GM23338 (cell line): ENCODE measurements at places on chromosomes 11 and 22.

DNA sequence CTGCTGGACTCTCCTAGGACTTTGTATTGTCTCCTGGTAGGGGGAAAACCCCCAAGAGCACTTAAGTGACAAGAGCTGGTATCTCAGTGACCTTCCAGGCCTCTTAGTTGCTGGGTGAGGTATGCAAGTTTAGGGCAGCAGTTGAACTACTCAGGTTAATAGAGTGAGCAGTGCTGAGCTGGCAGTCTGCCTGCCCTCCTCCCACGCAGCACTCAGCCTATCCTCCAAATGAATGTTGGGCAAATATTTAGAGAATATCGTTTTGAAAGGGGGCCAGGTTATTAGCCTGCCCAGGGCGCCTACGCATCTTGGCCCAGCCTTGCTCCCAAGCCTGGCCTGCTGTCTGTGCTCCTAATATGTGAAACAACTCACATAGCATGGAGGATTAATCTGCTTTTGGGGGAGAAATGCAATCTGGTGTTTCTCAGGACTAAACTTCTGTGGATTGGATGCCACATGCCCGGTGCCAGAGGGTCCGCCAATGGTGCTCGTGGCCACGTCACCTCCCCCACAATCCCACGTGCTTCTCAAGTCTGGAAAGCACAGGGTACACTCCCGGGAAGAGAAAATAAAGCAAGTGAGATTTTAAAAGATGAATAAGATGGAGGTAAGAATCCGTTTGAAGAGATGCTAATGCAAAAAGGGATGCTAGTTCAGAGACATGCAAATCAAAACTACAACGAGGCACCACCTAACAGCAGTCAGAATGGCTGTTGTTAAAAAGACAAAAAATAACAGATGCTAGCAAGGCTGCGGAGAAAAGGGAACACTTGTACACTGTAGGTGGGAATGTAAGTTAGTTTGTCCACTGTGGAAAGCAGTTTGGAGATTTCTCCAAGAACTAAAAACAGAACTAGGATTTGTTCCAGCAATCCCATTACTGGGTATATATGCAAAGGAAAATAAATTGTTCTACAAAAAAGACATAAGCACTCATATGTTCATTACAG lies 67.7 kb downstream of the SPON1 start:
- no peak for DNase-seq

DNA sequence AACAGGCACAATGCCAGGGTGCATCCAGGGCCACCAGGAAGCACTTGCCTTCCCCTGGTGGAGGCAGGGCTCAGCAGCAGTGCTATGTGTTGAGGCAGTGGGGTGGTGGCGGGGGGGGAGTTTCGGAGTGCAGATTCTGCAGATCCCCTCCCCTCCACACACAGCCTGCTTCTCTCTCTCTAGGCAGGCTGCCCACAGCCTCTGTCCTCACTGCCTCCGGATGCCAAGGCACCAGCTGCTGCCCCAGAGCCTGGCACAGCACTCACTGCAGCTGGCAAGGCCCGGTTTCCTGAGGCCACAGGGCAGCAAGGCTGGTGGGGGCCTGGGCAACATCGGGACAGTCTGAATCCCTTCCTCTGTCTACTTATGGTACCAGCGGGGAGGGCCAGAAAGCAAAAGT lies 35.8 kb downstream of the NRXN2 start:
- no peak for DNase-seq

GRCh38 chr11:125935618-125936199 lies 10.1 kb upstream of the VSIG10L2 start:
- DNase-seq = no peak

- no peak for DNase-seq
These were observed 357.2 kb downstream of the OPCML start for GRCh38 chr11:133175103-133175502.

GRCh38 chr11:83779876-83780275 lies 493.7 kb upstream of the CCDC90B start:
- DNase-seq = no peak

DNA sequence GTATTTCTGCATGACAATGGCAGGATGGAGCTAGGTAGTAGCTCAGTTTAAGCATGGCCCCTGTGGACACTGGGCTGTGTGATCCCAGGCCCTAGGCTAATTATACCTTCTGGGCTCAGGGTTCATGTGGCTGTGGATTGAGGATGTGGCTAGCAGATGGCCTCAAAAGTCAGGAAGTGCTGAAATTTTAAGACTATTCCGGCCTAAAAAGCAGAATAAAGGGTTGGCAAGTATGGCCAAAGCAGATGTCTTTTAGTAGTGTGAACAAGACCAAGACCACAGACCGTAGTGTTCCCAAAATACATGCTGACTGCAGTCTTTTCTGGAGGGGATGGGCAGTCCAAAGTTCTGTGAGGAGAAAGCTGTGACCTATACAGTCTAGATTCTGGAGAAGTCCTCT lies 115.7 kb upstream of the RAG2 start:
- no peak for DNase-seq

- DNase-seq = peak; percentile 86
These were observed at the start of gene DUSP8 for GRCh38 chr11:1572197-1573076. TSS of gene DUSP8 (minus strand) at chr11:1572271. CDS start at chr11:1565826, 6,445 bp downstream.

DNA sequence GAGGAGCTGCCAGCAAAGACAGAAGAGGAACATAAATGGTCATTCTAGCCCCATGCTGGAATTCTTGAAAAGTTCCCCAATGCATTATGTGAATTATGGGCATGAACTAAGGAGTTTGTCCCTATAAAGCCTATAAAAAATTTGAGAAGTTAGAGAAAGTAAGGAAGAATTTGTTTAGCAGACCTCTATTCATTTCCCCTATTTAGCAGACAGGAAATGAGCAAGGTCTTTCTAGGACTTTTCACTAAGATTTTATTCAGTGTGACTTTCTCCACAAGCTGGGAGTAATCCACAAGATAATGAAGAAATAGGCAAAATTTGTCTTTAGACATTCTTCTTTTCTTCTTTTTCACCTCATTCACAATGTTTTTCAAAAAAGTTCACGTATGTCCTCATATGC lies 20.0 kb downstream of the PRRG4 start:
- DNase-seq = no peak

DNA sequence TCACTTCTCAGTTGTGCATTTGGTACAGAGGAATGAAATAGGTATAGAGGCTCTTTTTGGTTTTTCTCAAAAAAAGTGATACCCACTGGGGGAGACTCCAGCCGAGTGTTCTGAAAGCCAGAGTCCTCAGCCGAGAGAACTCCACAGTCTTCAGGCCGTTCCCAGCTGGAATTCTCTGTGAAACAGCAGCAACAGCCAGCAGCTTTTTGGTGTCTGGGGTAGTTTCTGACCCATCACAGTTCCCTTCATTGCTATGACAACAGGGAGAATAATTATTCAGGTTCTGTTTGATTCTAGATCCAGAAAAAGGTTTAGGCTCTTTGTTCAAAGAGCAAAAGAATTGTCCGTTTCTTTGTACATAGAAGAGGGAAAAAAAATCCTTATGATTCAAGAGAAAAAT lies 84.6 kb downstream of the C22orf31 start:
- DNase-seq = peak; percentile 42

DNA sequence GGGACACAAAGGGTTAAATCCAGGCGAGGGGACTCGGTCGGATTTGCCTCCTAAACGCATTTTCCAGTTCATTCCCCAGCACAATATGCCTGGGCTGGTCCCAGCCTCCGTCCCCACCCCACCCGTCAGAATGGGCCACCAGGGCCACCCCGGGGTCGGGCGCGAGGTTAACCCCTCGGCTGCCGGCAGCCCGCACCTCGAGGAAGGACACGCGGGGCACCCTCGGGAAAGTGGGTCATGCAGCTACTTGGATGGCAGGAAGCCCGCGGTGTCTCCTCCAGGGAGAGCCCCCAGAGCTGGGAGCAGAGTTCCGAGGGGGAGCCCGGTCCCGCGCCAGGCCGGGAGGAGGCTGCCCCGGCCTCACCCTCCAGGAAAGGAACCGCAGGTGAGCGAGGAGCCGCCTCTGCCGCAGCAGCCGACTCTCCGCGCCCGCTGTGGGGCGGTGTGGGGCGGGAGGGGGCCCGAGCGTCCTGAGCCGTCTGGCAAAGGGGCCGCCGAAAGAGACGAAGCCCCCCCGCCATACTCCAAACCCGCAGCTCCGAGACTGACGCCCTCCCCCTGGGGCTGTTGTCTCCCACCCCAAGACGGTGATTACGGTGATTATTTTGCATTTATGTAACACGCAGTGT lies 1.4 kb downstream of the NECTIN1 start:
- DNase-seq = peak; percentile 68

DNA sequence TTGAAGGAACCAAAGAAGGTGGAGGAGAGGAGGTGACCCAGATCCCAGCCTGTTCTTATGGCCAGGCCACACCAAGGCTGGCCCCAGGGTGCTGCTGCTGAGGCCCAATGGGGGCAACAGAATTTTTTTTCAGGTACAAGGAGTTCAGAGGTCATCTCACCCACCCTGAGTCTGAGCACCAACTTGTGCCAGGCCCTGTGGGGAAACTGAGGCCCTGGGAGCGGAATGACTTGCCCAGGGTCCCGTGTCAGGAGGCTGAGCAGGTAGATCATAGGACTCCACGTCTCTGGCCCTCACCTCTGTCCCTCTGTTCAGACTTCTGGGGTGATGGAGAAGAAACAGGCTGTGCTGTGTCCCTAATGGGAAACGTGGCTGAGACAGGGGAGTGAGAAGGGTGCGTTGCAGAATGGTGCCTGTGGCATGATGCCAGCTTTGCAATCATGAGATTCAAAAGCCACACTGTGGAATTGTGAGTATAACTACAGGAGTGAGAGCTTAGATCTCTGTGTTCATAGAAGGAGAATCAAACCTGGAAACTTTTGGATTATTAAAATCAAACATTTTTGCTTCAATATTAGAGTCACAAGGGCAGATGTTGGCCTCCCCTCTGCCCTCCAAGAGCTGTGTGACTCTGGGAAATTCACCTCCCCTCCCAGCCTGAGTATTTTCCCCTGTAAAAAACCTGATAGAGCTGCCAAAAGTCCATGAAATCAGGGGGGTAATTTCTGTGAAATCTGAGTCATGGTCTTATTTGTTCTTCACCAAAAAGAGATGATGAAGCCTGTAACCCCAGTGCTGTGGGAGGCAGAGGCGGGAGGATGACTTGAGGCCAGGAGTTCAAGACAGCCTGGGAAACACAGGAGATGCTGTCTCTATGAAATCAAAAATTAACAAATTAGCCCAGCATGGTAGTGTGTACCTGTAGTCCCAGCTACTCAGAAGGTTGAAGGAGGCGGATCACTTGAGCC lies 874 bp downstream of the APOL1 start:
- no peak for DNase-seq

DNA sequence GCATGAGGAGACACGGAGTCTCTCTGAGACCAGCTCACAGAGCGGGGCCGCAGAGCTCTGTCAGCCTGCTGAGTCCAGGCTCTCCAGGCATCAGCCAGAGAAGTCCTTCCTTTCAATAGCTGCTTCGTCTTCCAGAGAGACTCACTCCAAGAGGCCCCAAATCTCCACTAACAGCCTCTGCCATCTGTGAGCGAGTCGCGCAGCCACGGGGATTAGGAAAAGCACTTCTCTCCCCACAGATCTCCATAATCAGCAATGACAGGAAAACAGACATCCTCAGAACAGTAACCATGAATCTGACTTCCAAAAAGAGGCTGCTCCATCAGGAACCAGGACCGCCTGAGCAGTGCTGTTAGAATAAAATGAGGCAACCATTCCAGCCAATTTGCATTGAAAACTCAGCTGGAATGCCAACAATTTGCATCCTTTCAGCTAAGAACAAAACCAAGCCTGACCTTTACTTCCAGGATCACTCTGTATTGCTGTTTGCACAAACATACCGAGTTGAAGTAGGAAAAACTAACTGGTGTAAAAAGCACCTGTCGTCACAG lies 65.4 kb downstream of the SMCO4 start:
- DNase-seq = peak; percentile 92

DNA sequence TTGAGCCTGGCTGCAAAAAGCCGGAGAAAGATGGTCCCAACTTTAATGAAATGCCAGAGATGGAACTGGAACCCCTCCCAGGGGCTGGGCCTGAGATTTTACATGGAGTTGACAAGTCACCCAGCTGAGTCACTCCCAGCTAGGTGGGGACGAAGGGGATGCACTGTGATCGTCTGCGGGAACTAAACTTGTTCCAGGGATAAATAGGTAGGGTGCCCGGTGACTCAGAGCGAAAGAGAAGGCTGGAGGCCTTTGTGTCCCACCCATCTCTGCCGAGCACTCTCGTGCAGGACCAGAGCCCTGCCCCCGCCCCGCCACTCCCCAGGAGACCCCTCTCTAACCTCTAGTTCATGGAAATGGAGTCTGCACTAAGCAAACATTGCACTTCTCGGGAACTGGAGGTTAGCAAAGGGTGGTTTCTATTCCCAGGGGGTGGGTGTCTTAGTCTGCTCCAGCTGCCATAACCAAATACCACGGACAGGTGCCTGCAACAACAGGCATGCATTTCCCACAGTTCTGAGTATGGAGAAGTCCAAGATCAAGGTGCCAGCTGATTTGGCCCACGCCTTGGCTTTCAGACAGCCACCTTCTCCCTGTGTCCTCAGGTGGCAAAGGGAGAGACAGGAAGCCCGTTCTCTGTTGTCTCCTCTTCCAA lies 60.7 kb upstream of the FADD start:
- DNase-seq = no peak

- no peak for DNase-seq
These were observed 50.9 kb downstream of the MCAM start for GRCh38 chr11:119266063-119266462.

DNA sequence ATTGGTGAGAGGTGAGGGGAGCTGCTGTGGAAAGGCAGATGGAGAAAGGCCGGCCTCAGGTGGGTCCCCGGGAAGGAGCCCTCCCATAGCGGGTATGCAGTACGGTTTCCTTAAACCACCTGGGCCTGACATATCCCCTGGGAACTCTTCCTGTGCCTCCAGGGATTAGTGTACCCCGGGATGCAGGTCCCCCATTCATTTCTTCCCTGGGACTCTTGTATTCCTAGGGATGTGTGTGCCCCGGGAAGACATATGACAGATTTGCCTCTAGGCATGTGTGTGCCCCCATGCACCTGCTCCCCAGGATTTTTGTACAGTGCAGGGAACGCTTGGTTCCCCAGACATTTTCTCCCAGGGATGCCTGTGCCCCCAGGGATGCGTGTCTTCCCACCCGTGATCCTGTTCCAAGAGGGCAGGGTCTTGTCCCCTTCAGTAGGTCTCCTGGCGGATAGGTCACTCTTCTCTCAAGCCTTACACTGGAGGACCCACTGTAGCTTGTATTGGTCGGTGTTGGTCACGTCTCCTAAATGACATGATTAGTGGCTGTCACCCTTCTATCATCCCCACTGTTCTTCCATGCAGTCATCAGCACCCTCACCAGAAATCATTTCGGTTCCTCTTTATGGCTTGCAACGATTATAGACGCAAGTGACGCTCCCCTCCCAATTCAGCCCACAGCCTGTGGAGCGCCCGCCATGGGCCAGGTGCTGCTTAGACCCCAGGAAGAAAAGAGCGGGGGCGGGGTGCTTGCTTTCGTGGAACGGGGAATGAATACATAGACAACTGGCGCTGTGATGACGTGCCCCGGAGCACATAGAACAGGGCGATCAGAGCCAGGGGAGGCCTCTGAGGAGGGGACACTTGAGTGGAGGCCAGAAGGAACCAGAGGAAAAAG lies 1.3 kb downstream of the PARVB start:
- DNase-seq = peak; percentile 36

GRCh38 chr11:61904539-61905048 lies 12.8 kb downstream of the RAB3IL1 start:
- DNase-seq = peak; percentile 79
